ENCODE measurements at places on chromosomes 5 and 9. TPM values are rescaled to one million over a fixed set of nuclear protein-coding genes. Genes with fewer than 3 reads are reported as not detected.

DNA sequence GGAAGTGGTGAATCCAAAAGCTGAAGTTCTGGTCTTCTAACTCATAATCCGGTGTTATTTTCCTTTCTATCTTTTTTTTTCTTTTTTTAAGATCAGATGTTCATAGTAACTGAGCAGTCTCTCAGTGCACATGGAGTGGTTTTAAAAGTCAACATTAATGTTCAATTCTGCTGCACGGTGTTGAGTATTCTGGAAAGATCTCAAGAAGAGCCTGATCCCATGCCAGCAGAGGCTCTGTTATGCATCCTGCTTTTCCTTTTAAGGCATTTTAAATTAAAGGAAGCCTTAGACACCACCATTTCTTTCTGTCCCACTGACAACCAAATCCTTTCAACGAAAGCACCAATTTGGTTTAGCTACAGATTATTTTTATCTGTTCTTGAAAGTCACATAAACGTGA, 33.4 kb downstream of the SEMA5A start:
- DNase-seq: no peak

DNA sequence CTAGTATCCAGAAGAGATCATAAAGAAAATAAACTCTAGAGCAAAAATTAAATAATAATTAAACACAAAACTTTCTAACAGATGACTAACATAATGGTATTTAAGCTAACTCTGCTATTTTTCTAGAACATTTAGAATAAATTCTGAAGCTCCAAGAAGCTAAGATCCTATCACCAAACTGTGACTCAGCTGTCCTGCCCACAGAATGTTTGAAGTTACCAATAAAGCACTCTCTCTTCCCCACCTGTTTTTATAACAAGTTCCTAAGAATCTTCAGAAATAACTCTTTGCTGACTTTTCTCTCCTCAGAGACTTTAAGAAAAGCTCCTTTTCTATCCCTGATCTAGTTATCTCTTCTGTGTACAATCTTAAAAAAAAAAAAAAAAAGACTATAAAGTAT, 6.0 kb upstream of the EFNA5 start:
- DNase-seq: no peak

The PTCH1 gene
- 6.6 TPM for total RNA-seq

- DNase-seq: no peak
Observed at GRCh38 chr5:57174128-57174889, 450 bp downstream of the GPBP1 start.

- no peak for DNase-seq
Observed at GRCh38 chr9:89992326-89993198, 387.8 kb downstream of the GADD45G start.

The GCNT4 gene
- total RNA-seq: 0.33 TPM

DNA sequence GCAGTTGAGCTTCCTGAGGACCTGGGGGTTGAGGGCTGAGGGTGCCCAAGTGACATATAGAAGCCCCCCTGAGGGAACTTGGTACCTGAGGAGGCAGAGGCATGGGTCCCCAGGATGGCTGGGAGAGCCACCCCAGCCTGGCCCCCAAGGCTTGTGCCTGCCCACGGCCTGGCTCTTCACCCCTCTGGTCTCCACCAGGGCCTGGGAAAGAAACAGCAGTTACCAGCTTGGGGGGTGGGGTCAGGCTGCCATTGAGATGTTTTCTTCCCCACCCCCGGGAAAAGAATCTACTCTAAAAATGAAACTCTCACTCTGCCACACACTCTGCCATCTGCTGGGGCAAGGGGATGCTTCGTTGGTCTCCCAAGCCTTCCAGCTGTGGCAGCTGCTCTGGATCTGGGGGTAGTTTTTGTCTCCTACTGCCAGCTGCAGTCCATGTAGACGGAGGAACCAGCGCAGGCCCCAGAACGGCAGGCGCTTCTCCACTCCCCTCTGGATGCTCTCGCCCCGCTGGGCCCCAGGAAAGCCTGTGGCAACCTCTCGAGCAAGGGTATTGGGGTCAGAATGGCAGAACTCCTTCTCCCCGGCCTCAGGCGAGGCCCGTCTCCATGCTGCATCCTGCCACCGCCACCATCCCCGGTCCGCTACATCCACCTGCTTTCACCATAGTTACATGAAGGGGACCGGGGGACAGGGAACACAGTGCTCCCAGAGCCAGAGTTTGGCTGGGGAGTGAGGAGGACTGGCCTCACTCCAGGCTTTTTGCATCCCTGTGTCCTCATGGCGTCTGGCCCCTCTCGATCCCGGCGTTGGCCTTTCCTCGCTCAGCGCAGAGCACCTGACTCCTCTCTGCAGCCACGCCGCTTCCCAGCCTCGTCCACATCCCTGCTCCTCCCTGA, 123.5 kb downstream of the DAB2IP start:
- DNase-seq: no peak
